Mucosa of descending colon (tissue), 3 donors: ENCODE measurements at places on chromosomes 1 and 21. TPM values are rescaled to one million over a fixed set of nuclear protein-coding genes. Genes with fewer than 3 reads are reported as not detected.

- DNase-seq: no peak
Measured at GRCh38 chr1:183138301-183138700, 47.8 kb upstream of the LAMC2 start.

DNA sequence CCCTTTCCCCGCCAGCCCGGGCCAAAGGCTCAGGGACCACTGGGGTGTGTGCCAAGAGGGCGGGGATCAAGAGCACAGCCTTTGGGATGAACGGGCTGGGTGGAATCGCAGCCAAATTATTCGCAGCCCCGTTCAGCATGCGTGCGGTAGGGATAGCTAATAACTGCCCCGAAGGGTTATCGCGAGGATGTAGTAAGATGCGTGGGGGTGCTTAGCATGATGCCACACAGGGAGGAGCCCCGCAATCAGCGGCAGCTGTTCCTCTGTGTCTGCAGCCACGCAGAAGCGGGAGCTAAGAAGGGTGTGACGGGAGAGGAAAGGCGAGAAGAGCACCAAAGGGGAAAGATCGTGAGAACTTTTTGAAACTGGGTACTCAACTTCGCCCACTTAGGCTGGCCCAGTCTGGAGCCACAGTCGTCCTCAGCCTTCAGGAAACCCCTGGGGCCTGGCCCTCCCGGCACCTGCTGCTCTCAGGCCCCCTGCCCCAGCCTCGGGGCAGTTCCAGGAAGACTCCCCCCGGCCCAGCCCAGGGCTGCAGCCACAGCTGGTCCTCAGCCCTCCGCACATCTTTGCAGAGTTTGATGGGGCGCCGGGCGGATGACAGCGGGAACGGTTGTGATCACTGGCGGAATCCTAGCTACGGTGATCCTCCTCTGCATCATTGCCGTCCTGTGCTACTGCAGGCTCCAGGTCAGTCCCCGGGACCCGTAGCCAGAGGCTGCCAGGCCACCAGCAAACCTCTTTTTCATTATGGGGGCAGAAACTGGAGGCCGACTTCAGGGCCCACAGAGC lies 64.9 kb downstream of the TOR1AIP2 start:
- no peak for DNase-seq

DNA sequence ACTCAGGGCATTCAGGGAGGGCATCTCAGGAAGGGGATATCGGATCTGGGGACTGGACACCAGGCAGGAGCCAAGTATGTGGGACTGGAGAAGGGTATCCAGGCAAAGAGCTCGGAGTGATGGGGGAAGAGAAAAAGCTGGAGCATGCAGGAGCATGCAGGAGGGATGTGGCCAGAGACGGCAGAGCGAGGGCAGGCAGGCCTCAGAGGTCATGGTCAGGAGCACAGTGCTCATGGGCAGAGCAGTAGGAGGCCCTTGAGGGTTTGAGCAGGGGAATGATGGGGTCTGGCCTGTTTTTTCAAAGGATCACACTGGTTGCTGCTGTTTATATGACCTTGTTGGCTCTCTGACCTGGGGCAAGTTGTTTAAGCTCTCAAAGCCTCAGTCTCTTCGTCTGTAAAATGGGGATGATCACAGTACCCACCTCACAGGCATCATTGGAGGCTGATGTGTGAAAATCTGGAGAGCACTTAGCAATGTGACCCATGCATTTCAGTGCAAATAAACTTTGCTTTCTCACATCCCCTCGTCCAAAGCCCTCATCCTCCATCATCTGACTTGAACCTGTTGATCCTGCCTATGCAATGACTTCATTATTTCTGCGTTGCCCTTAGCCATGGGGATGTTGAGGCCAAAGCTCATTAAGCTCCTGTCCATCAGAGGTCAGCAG lies 273.1 kb downstream of the MATN1 start:
- DNase-seq: no peak

- DNase-seq: no peak
Measured at GRCh38 chr21:33998402-33998801, 75.0 kb upstream of the MRPS6 start.

DNA sequence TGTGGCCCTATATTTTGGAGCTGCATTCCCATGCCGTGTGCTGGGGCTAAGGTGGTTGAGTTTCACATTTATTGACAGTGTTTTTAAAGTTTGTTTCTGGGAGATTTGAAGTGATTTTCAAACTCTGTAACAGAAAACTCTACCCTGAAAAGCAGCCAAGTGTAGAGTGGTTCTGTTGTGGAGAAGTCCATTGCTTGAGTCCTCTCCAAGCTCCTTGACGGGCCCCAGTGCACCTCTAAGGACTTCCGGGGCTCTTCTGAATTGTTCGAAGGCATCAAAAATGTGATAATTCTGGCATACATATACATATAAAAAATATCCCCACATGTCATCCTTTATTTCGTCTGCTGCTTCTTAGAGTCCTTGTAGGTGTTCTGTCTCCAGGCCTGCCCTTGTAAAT lies 5.0 kb downstream of the MYOCOS start:
- DNase-seq: no peak

DNA sequence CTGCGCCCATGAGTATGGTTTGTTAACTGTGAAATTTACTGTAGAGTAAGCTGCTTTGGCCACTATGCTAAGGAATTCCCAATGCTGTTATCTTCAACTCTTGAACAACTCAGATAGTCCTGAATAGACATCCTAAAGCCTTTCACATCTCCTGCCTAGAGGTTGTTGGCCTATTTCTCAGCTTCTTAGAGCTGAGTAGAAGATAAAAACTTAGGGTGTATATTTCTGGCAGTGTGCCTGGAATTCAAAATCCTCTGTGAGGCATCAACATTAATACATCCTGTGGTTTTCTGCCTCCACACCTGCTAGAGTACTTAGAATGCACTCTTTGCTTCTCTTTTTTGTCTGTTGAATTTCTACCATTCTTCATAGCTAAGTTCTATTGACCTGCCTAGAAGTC lies 45.8 kb upstream of the RC3H1 start:
- DNase-seq: no peak

GRCh38 chr1:107123741-107124140 lies 17.1 kb upstream of the NTNG1 start:
- no peak for DNase-seq

The EPS8L3 gene
- 211 TPM for total RNA-seq

The SIM2 gene
- total RNA-seq: not detected

The TRIM63 gene
- 0.22 TPM for total RNA-seq

The MATN1 gene
- not detected for total RNA-seq
